Smooth muscle cell of the brain vasculature (primary cell): ENCODE measurements at places on chromosomes 11 and 22.

DNA sequence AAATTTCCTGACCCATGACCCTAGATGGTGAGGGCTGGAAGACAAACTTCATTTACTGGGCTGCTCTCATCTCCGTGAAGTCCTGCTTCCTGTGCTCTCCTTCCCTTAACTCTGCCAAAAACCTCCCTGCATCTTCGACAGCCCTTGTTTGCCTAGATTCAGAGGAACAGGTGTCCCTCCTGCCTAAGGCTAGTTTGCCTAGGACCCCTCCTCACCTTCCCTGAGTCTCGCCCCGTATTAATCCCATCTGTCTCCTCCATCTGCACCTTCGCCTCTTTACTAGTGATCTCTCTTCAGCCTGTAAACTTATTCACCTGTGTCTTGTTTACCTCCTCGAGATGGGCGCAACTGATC is 33.1 kb downstream of the EIF3F start:
- no peak for DNase-seq

- no peak for DNase-seq
Observed at GRCh38 chr11:134453441-134453840, 41.4 kb upstream of the B3GAT1 start.

DNA sequence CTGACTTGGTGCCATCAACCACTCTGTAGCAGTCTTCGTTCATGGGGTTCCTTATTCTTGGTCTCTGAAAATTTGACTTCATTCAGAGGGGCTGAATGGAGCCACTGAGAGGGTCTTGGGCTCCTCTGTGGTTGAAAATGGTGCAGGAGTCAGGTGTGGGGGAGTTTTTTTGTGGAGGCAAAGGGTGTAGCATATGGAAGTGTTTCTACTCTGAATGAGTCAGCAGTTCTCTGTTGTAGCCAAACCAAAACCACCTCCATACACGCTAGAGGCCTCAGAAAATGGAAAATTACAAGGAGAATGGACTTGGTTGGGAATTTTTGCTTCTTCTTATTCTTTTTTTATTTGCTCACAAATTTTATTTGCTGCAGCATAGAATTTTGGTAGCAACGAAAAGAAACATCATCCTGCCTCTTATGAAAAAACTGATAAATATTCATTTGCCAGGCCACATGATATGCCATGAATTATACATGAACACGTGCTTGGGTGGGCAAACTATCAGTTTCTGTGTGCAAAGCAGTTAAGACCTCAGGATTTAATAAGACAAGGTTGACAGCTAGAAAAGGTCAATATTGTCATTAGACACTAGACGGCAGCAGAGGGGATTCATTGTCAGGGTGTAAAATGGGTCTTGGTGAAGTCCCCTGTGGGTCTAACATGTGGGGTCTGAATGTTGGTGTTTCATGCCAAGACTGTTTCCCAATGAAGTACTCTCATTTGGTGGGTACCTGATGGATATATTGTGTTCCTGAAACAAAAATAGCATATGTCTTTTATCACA is 111.7 kb downstream of the MYO18B start:
- DNase-seq: no peak

- peak; percentile 24 for DNase-seq
Observed at GRCh38 chr11:82229341-82229740, 504.3 kb downstream of the FAM181B start.

- no peak for DNase-seq
Observed at GRCh38 chr11:15293975-15294620, 179.4 kb downstream of the INSC start.

GRCh38 chr11:131446590-131447275 is 76.3 kb downstream of the NTM start:
- DNase-seq: no peak

- no peak for DNase-seq
Observed at GRCh38 chr11:74543991-74544390, 48.4 kb upstream of the POLD3 start.

DNA sequence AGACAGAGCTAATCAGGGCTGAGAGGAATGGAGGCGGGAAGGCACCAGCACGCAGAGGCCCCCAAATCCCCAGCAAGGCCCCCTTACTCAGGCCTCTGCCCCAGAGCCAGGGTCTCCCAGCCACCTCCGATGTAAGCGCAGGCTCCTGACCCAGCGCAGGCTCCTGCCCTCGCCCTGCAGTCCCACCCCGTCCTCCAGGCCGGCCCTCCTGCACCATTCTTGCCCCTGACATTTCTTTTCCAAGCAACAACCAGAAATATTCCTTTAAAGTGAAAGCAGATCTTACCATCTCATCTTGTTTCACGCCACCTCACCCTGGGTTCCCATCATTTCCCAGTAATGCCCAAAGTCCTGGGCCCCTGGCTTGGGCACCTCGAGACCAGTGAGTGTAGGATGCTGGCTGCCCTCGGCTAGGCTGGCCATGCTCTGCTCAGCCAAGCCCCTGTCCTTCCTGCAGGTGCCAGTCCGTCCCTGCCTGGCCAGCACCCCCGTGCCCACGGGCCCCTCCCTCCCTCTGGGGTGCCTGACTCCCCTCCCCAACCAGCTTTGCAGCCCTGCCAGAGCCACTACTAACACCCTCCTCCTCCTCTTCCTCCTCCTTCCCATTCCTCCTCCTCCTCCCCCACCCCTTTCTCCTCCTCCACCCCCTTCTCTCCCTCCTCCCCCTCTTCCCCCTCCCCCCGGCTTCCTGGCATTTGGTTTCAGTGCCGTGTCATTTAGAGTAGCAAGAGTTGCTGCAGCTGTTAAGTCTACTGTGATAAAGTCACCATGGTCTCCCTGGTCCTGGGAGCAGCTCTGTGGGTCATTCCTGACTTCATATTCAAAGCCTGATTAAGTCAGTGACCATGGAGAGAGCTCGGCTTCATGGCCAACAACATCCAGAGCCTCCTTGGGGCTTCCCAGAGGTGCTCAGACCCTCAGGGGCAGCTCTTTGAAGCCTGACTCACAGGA is 78.7 kb downstream of the PIWIL3 start:
- DNase-seq: no peak

- no peak for DNase-seq
Observed at GRCh38 chr11:126105022-126105747, 42.5 kb upstream of the CDON start.

- no peak for DNase-seq
Observed at GRCh38 chr22:36921309-36922104, 8.1 kb downstream of the CSF2RB start.

DNA sequence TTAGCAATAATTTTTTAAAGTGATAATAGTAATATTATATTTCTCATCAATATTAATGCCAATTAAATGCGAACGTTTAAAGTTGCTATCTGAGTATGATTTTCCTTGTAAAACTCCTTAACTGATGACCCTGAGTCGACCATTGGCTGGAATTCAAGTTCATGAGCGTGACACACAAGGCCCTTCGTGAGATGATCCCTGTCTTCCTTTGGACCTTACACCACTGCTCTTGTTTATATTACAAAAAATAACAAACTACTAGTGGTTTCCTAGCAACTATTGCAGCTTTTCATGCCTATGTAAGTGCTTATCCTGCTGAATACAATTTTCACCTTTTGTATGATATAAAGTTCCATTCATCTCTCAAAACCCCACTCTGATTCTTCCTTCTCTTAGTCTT is 752.9 kb downstream of the CNTN5 start:
- peak; percentile 6 for DNase-seq

DNA sequence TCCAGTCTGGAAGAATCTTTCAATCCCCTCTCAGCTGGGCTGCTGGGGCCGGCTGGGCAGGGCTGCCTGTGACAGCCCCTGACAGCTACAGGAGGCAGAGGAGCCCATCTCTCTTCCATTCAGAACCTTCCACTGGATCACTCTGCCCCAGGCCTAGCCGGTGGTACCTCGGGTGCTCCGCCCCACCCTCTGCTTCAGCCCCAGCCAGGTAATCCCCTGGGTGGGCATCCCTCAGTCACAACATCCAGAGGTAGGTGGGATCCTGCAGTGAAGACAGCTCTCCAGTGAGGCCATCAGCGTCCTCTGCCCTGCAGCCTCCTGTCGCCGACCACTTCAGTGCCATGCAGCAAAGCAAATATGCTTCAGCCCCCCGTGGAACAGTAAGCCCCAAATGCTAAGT is 223.7 kb downstream of the DSCAML1 start:
- no peak for DNase-seq

- no peak for DNase-seq
Observed at GRCh38 chr11:70863186-70863585, 389.2 kb downstream of the SHANK2 start.

DNA sequence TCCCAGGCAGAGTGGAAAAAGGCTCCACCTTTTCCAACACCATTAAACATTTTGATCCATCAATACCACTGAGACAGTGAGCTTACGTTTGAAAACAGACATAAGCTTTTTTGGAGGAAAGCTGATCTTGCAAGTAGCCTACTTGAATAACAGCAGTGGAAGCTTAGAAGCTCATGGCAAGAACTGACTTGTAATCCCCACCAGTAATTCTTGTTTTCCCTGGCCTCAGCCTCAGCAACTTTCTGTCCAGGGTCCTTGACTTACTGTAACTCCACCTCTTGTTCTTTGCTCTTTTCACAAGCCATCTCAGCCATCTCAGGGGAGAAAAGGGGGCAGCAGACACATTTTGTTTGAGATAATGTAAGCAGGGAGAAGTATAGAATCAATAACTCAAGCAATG is 12.3 kb upstream of the MPZL2 start:
- DNase-seq: no peak

GRCh38 chr11:57343825-57344224 is 5.7 kb downstream of the P2RX3 start:
- DNase-seq: no peak

GRCh38 chr11:128865490-128865889 is 1.6 kb downstream of the KCNJ1 start:
- no peak for DNase-seq

- DNase-seq: no peak
Observed at GRCh38 chr11:45234306-45235006, 51.7 kb downstream of the SYT13 start.

GRCh38 chr11:74615311-74615710 is 22.9 kb downstream of the POLD3 start:
- no peak for DNase-seq
